ENCODE measurements at places on chromosomes 13 and 19. TPM values are rescaled to one million over a fixed set of nuclear protein-coding genes. Genes with fewer than 3 reads are reported as not detected.
A peak's percentile ranks its signal among the peaks of the same experiment; 100 is the strongest.

GRCh38 chr13:114162533-114162922 lies 16.5 kb upstream of the CFAP97D2 start:
- H3K4me3 ChIP-seq = peak overlapping the region; percentile 1
- DNase-seq = no peak
- H3K36me3 ChIP-seq = no peaks in the 10 kb centered on the region
- H3K27me3 ChIP-seq = peaks cover 29% of the 10 kb centered on the region
- no peak overlapping the region for H3K27ac ChIP-seq

DNA sequence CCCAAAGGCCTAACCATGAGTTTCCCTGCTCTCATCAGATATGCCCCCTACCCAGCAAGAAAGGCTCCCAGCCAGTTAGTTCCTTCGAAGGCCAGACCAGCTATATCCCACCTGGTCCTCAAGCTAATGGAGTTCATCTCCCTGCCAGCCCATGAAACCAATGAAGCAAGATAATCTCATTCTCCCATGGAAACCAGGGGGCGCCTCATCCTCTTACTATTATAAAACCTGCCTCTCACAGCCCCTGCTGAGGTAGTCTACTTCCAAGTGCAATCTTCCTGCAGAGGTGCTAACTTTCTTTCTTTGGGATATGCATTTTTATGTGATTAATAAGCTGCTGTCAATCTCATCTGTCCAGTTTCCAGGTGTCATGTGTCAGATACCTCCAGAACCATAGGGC lies 34.0 kb upstream of the ZNF573 start:
- H3K4me1 ChIP-seq = no peaks in the 10 kb centered on the region
- H3K27me3 ChIP-seq = no peaks in the 10 kb centered on the region
- DNase-seq = no peak
- H3K27ac ChIP-seq = no peak overlapping the region

- H3K4me1 ChIP-seq = peaks cover 7% of the 10 kb centered on the region
- DNase-seq = no peak
- H3K4me3 ChIP-seq = no peak overlapping the region
- no peaks in the 10 kb centered on the region for H3K36me3 ChIP-seq
- no peaks in the 10 kb centered on the region for H3K27me3 ChIP-seq
- no peak overlapping the region for H3K27ac ChIP-seq
These were observed 11.1 kb downstream of the NDUFB7 start for GRCh38 chr19:14560776-14561108.

GRCh38 chr19:23328211-23328610 lies 67.1 kb downstream of the ZNF91 start:
- H3K36me3 ChIP-seq = no peaks in the 10 kb centered on the region
- H3K27ac ChIP-seq = no peak overlapping the region
- H3K27me3 ChIP-seq = no peaks in the 10 kb centered on the region
- H3K4me3 ChIP-seq = no peak overlapping the region
- no peak for DNase-seq

DNA sequence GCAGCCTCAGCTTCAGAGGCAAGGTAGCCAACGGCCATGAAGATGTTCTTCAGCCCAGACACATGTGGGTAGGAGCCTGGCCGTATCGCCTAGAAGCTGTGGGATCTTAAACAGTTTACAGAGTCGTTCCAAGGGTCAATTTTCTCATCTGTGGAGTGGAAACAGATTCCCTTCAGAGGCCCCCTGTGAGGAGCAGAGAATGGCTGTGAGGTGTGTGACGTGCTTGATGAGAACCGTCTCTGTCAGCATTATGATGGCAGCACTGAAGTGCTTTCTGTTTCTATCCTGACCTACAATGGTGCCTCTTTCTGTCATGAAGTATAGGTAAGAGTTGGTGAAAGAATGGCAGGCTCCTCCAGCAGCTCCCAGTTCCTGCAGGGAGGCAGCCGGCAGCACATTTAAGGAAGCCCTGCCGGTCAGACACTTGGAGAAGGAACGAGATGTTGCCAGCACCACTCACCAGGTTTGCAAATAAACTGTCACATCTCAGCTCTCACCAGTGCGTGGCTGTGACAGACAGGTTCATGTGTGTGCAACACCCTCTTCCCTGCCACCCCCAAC lies 277.3 kb downstream of the FOXO1 start:
- no peak overlapping the region for H3K4me3 ChIP-seq
- H3K27me3 ChIP-seq = no peaks in the 10 kb centered on the region
- H3K27ac ChIP-seq = no peak overlapping the region
- H3K4me1 ChIP-seq = peaks cover 3% of the 10 kb centered on the region
- no peaks in the 10 kb centered on the region for H3K36me3 ChIP-seq
- DNase-seq = no peak

DNA sequence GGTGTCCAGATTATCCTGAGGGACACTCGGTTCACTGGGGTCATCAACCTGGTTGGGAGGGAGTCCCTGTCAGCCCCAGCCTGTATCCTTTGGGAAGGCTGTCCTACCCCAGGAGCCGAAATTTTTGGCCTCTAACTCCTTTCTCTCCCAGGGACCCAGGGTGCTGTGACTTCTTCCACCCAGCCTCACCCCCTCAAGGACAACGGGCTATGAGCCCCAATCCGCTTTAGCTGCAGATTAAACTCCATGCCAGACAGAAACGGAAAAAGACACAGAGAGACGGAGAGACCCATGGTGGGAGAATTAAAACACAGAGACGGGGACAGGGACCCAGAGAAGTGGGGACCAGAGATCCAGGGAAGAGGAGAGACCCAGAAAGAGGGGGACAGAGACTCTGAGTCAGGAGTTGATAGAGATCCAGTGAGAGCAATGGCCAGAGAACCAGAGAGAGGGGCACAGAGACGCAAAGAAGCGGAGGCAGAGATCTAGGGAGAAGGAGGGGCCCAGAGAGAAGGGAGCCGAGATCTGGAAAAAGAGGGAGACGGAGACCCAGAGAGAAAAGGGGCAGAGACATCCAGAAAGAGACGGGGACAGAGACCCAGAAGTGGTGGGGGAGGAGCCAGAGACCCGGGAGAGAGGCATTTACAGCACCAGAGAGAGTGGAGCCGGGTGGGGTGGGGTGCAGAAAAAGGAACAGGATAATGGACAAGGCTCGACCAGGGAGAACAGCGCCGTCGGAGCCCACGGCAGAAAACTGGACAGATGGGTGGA lies 703 bp downstream of the SLC17A7 start:
- no peak overlapping the region for H3K27ac ChIP-seq
- peaks cover 57% of the 10 kb centered on the region for H3K27me3 ChIP-seq
- no peak for DNase-seq
- H3K4me3 ChIP-seq = no peak overlapping the region
- no peaks in the 10 kb centered on the region for H3K36me3 ChIP-seq

DNA sequence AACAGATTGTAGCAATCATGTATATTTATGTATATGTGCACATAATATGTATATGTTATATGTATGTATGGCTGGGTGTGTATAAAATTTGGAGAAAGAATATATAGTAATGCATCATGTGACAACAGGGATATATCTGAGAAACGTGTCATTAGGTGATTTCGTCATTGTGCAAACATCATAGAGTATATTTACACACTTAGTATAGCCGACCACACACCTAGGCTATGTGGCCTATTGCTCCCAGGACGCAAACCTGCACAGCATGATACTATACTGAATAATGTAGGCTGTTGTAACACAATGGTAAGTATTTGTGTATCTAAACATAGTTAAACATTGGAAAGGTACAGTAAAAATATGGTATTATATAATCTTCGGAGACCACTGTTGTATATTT lies 43.8 kb downstream of the ESD start:
- H3K27me3 ChIP-seq = no peaks in the 10 kb centered on the region
- DNase-seq = no peak
- H3K36me3 ChIP-seq = peaks cover 4% of the 10 kb centered on the region
- no peaks in the 10 kb centered on the region for H3K4me1 ChIP-seq

DNA sequence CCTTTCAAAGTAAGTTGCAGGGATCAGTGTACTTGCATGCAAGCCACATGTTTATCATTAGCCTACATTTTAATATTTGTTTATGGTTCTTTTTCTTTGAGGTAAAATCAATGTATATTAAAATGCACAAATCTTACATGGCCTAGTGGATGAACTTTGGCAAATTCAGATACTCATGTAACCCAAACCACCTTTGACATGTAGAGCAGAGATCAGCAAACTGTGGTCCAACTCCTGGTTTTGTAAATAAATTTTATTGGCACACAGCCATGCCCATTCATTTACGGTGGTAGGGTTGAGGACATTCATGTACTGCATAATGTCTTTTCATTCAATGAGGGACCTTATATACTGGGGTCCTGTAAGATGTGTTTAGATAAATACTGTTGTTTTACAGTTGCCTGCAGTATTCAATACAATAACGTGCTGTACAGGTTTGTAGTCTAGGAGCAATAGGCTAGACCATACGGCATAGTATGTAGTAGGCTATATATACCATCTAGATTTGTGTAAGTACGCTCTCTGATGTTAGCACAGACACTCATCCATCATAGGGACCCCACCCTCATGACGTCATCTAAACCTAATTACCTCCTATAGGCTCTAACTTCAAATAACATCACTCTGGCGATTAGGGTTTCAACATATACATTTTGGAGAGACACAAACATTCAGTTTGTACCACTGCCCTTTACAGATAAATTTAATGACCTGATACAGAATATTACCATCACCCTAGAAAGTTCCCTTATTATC lies 5.7 kb downstream of the NDFIP2 start:
- H3K27ac ChIP-seq = no peak overlapping the region
- no peak overlapping the region for H3K4me3 ChIP-seq
- peaks cover 7% of the 10 kb centered on the region for H3K4me1 ChIP-seq
- H3K27me3 ChIP-seq = no peaks in the 10 kb centered on the region
- DNase-seq = no peak

GRCh38 chr19:43743059-43743458 lies 11.7 kb downstream of the SMG9 start:
- H3K36me3 ChIP-seq = peaks cover 32% of the 10 kb centered on the region
- no peak for DNase-seq
- H3K4me1 ChIP-seq = peaks cover 3% of the 10 kb centered on the region
- H3K27ac ChIP-seq = no peak overlapping the region
- no peak overlapping the region for H3K4me3 ChIP-seq
- H3K27me3 ChIP-seq = no peaks in the 10 kb centered on the region

DNA sequence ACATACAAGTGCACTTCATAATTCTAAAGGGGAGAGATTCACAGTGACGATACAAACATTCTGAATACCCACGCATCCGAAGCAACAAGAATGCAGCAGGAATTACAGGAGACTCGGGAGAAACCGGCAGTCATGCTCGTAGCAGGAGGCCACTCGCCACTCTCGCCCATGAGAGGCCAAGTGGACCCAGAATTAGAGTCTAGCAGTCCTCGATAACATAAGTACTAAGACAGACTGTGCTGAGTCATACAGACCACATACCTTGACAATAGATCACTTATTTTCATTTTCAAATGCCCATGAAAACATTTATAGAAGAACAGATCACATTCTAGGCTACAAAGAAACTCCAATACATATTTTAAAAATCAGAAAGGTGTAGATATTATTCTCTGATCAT lies 299.1 kb upstream of the TSHZ3 start:
- DNase-seq = peak; percentile 77
- H3K27ac ChIP-seq = no peak overlapping the region
- no peak overlapping the region for H3K4me3 ChIP-seq
- H3K27me3 ChIP-seq = no peaks in the 10 kb centered on the region
- no peaks in the 10 kb centered on the region for H3K36me3 ChIP-seq
- no peaks in the 10 kb centered on the region for H3K4me1 ChIP-seq

DNA sequence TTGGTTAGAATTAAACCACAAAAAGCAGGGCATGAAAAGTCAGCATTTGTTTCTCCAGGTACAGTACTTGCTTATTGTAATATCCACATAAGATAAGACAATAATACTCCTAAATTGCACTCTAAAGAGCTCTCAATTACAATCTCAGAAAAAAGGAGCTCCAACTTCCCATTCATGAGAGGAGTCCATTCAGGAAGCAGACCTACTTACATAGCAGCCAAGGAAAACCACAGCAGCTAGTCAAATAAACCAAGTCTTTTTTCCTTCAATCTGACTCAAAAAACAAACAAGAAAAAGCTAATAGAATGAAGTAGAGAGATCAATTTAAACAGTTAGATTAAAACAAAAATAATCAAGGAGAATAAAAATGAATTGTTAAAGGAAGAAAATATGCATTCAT lies 885.2 kb upstream of the SLITRK6 start:
- no peak overlapping the region for H3K27ac ChIP-seq
- peak; percentile 37 for DNase-seq
- H3K36me3 ChIP-seq = no peaks in the 10 kb centered on the region
- H3K27me3 ChIP-seq = no peaks in the 10 kb centered on the region
- no peaks in the 10 kb centered on the region for H3K4me1 ChIP-seq

DNA sequence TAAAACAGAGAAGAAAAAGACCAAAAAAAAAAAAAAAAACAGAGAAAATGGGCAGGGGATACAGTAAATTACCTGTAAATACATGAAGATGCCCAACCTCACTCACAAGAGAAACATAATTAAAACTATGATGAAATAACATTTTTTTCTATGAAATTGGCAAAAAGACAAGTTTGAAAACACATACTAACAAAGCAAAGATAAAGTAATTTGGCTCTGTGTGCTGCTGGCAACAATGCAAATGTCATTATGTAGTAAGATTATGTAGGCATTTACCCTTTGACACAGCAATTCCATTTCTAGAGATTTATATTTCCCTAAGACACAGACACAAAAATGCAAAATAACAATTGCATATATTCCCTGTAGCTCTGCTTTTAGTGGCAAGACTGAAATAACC lies 20.2 kb downstream of the ZC3H13 start:
- H3K4me1 ChIP-seq = peaks cover 2% of the 10 kb centered on the region
- no peak overlapping the region for H3K4me3 ChIP-seq
- DNase-seq = no peak
- no peak overlapping the region for H3K27ac ChIP-seq
- no peaks in the 10 kb centered on the region for H3K36me3 ChIP-seq

DNA sequence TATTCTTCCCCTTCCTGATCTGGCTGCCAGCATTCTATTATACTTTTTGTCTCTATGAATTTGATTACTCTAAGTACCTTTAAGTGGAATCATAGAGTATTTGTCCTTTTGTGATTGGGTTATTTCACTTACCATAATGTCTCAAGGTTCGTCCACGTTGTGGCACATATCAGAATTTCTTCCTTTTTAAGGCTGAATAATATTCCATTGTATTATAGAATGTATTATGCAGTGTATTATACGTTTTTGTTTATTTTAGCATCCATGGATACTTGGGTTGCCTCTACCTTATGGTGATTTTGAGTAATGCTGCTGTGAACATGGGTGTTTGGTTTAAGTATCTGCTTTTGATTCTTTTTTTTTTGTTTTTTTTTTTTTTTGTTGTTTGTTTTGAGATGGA lies 19.3 kb downstream of the URI1 start:
- no peak overlapping the region for H3K4me3 ChIP-seq
- peaks cover 10% of the 10 kb centered on the region for H3K4me1 ChIP-seq
- H3K27ac ChIP-seq = no peak overlapping the region
- no peaks in the 10 kb centered on the region for H3K27me3 ChIP-seq
- no peaks in the 10 kb centered on the region for H3K36me3 ChIP-seq

DNA sequence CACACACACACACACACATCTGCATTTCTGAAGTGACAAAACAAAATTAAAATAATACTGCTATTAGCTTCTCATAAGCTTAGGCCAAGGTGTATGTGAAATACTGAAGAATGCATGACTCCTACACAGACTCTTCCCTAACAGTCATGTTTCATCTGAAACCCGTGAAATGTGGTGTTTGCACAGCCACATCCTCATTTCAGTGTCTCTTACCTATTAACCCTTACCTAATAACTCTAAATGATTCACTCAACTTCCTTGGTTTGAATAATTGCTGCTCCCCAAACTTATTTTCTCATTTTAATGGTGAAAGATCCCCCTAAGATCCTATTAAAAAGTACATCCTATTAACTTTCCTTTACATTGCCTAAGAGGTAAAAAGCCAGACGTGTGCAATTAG lies 117.6 kb downstream of the MIPEP start:
- no peaks in the 10 kb centered on the region for H3K27me3 ChIP-seq
- H3K36me3 ChIP-seq = no peaks in the 10 kb centered on the region
- peaks cover 7% of the 10 kb centered on the region for H3K4me1 ChIP-seq
- no peak overlapping the region for H3K27ac ChIP-seq
- H3K4me3 ChIP-seq = no peak overlapping the region

Gene PSG1
- total RNA-seq = 0.51 TPM

Gene TTC9B
- total RNA-seq = not detected

Gene SELENOV
- total RNA-seq = not detected

Gene C19orf25
- total RNA-seq = 24.8 TPM

Gene PTPRH
- 7.7 TPM for total RNA-seq
